ENCODE measurements at places on chromosomes 12 and 14.

GRCh38 chr14:71469643-71470335 lies 462.4 kb upstream of the RGS6 start:
- no peak for DNase-seq

GRCh38 chr12:14059548-14059947 lies 78.1 kb upstream of the GRIN2B start:
- no peak for DNase-seq

DNA sequence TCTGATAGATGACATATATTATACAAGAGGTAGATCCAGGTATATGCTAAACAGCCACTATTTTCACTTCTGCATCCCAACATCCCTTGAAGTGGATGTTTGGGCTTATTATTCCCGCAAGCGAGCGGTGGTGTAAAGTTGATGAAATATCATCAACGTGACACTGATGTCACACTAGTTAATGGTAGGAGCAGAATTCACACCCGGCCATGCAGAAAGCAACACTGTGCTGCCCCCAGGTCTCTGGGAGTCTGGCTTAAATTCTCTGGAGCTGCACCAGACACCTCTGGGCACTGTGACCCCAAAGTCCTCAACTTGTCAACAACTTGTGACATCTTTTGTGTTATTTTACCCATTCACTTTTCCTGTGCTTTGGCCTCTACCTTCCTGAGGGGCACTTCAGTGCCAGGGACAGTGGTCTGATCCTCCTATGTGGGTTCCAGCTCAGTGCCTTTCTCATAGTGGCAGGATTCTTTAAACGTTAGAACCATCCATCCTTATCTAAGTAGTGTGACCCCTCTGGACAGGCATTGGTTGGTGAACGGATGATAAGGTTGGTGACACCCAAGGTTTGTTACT lies 952 bp downstream of the DRAM1 start:
- no peak for DNase-seq

DNA sequence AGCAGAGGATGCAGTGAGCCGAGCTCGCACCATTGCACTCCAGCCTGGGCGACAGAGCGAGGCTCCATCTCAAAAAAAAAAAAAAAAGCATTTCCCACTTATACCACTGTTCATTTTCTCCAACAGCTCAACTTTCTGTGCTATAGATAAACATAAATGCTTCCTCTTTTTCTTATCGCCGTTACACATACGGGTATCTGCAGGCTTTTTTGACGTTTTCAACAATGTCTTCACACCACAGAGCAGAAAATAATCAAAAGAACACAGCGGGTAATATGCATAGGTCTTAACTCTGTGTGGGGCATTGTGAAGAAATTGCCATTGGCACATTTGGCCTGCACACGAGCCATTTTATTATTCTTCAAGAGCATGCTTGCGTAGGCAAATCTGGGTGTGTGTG lies 86.4 kb downstream of the CAPZA3 start:
- no peak for DNase-seq

GRCh38 chr12:89859508-89860220 lies 151.0 kb upstream of the ATP2B1 start:
- no peak for DNase-seq

DNA sequence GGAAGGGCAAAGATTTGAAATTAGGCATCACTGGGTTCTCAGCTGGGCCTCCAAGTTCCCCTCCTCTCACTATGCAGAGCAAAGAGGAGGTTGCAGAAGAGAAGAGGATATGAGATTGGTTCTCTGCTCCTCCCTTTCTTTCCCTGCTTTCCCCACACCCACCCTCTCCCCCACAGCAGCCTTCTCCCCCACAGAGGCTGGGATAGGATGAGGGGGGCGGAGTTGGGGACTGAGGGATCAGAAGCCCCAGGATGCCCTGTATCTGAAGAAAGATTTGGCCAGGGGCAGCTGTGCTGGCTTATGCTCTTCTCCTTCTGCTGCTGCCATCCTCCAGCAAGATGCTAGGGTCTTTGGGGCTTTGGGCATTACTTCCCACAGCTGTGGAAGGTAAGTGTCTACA lies at the start of gene AMHR2:
Gene AMHR2, plus strand, starts transcription at position 259 of the 400 bp plus-strand sequence. Its CDS starts 80 bp downstream, at position 339.
- DNase-seq: no peak

DNA sequence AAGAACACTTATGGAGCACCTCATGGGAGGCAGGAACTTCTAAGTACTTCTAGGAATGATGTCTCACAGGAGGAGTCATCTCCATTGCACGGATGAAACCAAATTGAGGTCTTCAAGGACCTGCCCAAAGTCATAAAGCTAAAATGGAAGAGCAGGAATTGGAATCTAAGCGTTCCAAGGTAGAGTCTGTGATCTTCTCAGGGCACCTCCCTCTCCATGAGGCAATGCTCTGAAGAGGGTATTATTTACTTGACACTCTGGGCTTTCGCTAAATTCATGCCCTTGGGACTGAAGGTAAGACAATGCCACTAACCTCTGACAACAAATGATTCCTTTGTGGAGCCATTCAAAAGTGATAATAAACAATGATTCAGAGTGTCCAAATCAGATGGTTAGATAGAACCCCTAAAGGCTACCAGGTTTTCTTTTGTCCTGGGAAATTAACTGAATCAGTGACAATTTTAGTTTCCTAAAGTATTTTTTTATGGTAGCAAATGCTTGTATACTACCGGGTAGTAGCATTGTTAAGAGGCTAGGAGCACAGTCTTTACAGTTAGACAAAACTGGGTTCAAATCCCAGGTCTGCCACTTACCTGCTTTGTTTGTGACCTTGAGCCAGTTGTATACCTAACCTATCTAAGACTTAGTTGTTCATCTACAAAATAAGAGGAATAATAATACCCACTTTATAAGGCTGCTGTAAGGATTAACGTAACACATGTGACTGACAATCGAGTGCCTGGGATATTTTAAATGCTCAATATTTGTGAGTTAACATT lies 12.3 kb downstream of the HMGA2 start:
- no peak for DNase-seq

DNA sequence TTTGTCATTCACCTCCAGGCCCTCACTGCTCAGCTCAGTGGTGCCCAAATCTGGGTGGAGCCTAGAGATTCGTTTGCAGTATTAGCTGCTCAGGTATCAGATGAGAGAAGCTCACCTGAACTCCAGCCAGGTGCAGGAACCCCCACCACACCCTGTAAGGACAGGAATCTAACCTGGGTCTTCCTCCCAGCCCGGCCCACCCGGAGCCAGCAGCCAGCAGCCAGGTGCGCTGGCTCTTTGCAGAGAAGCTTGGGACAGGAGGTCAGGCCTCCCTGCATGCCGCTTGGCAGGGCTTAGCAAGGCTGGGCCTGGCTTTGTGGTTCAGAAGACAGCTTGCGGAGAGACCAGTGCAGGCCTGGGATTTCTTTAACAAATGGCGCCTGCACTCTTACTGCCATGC lies 125.6 kb upstream of the MYL2 start:
- no peak for DNase-seq

- DNase-seq: no peak
These were observed 63.5 kb downstream of the ST8SIA1 start for GRCh38 chr12:22271023-22271422.

DNA sequence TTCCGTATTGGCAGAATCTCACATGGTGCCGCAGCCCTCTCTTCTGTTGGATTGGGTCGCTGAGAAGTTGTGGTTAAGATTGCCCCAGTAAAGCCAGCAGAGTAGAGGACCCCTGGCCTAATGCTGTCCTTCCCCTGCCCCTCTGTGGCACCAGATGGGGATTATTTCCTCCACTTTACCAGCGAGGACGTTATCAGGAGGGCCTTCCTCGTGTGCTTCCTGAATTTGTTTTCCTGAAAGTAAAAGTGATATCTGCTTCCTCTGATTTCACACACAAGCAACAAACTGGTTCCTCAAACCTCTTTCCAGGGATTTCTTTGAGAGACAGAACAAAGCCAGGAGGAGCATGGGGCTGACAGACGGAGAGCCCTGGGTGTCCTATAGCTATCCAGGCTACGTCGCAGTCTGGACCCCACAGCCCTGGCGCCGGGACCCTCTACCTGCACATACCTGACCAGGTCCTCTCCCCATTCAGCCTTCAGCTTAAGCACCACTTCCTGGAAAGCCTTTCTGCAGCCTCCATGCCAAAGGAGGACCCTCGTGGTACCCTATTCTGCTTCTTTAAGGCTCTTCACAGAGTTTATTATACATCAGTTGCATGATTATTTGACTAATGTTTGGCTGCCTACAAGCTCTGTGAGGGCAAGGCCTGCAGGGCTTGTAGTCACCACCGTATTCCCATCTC lies 314.8 kb upstream of the FKBP4 start:
- DNase-seq: no peak

GRCh38 chr12:119664642-119665041 lies 3.3 kb upstream of the PRKAB1 start:
- no peak for DNase-seq

GRCh38 chr14:52733824-52734223 lies 3.9 kb downstream of the STYX start:
- no peak for DNase-seq

DNA sequence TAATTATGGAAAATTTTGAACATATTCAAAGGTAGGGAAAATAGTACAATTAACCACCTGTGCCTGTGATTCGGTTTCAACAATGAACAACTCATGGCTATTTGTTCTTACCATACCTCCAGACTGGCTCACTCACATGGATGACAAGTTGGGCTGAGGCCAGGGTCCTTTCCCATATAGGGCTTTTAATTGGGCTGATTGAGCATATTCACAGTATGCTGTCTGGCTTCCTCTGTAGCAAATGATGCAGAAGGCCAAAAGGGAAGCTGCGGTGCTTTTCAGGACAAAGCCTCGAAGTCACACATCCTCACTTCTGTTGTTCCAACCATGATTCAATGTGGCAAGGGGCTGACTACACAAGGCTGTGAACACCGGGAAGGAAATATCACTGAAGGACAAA lies 297.5 kb upstream of the SLC16A7 start:
- DNase-seq: peak; percentile 38

GRCh38 chr12:79686171-79686570 lies 4.6 kb downstream of the PAWR start:
- DNase-seq: no peak

- no peak for DNase-seq
These were observed 8.4 kb upstream of the ACVRL1 start for GRCh38 chr12:51898937-51899336.

DNA sequence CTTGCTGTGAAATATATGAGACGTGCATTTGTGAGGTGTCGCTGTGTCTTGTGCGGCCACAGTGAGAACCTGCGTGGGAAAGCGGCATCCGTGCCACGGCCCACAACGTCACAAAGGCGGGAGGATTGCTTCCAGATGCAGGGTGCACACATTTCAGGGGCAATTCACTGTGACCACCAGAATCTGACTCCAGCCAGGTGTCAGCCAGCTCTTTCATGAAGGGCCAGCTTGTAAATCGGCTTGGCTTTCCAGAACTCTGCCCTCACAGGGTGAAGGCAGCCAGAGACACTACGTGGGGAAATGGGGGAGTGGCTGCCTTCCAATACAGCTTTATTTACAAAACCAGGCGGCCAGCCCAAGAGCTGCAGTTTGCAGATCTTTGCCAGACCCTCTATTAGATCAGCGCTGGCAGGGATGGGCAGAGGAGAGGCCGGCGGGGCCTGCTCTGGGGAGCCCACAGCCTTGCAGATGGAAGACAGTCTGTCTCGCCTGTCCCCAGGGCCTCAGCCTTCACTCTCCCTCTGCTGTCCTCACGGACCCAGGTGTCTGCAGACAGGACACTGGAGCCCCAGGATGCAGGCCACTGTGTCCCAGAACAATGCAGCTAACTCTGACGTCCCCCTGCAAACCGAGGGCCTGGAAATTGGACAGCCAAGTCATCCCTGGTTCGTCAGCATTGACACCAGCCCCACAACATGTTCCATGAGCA lies 53.5 kb downstream of the ADGRD1 start:
- no peak for DNase-seq

- DNase-seq: no peak
These were observed 55.9 kb upstream of the AVPR1A start for GRCh38 chr12:63206909-63207308.

- DNase-seq: no peak
These were observed 64.6 kb downstream of the BEGAIN start for GRCh38 chr14:100522616-100523099.

DNA sequence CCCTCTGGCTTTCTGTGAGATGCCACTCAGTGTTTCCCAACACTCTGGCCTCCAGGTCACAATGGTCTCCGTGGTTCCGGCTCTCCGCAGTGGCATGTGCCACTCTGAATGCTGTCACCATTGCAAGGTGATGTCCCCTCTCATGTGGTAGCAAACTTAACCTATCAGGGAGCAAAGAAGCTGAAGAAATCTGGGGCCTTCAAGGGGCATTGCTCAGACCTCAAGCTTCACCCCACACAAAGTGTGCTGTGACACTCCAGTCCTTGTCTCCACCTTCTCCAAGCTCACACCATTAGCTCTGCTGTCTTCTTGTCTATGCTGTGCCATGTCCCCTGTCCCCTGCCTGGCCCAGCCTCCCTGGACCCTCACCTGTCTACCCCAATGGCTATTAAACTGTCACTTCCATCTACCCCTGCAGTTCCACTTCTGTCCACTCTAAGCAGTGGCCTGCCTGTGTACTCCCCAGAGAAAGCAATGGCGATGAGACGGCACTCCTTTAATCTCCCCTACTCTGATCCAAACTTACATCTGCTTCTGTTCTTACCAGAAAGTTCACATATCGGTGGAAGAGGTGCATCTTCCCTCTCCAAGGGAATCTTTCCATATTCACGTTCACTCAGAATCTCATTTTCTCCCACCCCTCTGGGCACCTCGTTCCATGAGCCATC lies 93.7 kb downstream of the DHRS2 start:
- DNase-seq: no peak

- no peak for DNase-seq
These were observed 227.2 kb downstream of the SLC6A15 start for GRCh38 chr12:84685379-84685778.

DNA sequence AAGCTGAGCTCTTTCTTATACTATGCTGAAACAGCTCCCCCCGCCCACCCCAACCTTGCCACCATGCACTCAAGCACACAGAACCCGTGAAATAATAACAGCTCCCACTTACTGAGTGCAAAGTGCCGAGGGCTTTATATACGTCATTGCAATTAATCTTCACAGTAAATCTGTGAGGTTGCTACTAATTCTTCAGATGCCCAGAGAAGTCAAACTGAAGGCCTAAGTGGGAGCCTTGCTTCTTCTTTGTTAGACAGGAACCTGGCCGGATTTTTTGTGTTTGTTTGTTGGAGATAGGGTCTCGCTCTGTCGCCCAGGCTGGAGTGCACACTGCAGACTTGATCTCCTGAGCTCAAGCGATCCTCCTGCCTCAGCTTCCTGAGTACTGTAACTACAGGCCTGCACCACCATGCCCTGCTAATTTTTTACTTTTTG lies 34.0 kb downstream of the VCPKMT start:
- DNase-seq: no peak

- no peak for DNase-seq
These were observed 16.1 kb downstream of the ERP29 start for GRCh38 chr12:112029301-112029700.

GRCh38 chr14:60590991-60591414 lies 58.3 kb downstream of the SIX1 start:
- no peak for DNase-seq

- no peak for DNase-seq
These were observed 171.7 kb upstream of the RTL1 start for GRCh38 chr14:101075025-101075800.

DNA sequence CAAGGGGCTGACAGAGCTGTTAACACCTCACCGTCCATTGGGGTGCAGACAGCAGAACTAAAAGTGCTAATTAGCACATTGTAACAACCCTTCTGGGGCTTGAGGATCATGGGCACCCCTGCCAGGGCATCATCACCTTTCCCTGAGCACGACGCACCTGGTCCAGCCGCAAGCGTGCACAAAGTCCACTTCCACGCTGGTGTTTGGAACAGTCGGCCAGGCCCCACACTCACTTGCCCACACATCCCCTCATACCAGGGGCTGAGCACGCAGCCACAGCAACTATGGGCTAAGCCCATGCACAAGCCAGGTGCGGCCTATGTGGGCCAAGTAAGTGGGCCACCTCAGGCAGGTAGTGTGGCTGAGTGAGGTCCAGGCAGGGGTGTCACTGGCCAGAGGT lies 148.7 kb downstream of the CCDC59 start:
- DNase-seq: no peak

All from DMS 273 treated with DMSO at 0.1 percent for 48 hours (cell line).